Frontal cortex (tissue), 4 donors: ENCODE measurements at places on chromosomes 5 and 9.

- no peak for DNase-seq
These were observed 141.7 kb downstream of the WDR70 start for GRCh38 chr5:37520811-37521210.

DNA sequence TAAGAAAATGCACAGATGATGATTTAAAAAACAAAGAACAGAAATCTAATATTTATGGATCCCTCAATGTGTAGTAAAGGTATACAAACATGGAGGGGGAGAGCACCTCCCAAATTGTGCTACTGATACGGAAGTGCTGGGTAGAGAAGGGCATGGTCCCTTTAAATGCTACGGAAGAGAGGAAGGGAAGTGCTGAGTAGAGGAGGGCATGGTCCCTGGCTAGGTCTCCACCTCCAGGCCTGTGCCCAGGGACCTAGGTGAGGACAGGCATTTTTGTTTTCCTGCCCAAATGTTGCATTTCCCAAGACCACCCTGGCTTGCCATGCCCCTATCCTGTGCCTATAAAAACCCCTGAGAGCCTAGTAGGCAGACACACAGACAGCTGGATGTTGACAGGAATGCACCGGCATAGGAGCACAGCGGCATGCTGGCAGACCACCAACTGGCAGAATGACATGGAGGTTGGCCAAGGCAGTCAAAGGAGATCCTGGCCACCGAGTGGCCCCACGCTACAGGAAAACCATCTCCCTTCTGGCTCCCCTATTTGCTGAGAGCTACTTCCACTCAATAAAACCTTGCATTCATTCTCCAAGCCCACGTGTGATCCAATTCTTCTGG lies 62.1 kb upstream of the SPDL1 start:
- DNase-seq: no peak

DNA sequence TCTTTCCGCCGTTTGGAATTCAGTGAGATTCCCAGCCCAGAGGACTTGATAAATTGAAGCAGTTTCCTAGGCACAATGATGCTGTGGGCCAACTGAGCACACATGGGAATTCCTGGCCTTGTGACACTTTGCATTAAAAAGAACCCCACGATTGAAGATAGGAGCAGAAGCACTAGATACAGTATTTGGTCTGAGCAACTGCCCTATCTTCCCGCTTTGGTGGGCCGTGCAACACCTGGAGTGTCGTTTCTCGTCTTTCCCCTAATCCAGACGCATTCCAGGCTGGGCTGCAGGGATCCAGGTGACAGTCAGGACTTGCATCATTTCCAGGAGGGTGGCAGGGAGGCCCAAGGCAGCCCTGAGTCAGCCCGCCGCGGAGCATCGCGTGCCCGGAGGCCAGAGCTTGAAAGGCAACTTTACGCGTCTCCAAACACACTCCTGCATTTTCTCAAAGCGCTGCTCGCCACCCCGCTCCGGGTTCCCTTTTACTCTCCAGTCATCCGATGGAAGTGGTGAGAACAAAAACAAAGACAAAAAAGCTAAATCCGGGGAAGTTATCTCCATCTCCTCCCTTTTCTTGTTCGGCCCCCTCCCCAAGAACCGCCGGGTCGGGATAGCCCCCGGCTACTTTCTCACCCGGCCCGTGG lies 753 bp upstream of the STC2 start:
- DNase-seq: no peak

DNA sequence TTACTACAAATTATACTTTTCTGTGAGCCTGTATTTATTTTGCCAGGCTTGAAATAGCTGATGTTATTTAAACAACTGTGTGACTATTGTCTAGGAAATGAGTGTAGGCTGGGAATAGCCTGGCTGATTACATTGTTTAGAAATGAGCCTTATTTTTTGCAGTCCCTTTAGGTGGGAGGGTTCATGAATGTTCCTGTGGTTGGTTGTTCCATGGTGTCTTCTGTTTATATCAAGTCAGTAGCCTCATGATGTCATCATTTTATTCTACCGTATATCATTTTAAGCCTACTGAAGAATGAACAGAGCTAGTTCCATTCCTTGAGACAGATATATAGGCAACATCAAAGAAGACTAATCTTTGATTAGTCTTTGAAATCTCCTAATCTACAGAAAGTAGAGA lies 53.1 kb downstream of the MAP1B start:
- no peak for DNase-seq

GRCh38 chr5:165425594-165425993 lies 1920.2 kb downstream of the MAT2B start:
- no peak for DNase-seq

GRCh38 chr5:180817893-180818674 lies 15.5 kb upstream of the MGAT1 start:
- DNase-seq: no peak

- no peak for DNase-seq
These were observed 209.9 kb downstream of the ASTN2 start for GRCh38 chr9:117204971-117205370.

DNA sequence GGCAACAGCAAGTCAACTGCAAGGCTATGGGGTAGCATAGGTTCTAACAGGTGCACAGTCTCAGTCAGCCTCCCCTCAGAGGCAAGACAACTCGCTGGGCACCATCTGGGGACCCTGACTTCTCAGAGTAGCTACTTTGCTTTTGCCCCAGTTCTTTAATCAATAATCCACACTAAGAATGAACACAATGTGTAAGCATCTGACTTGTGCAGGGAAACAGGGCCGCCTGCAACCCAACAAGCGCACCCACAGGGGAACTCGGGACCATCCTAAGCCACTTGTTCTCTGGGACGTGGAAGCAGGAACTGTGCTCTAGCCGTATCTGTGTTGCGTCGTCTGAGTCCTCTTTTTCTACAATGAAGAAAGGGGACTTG lies 1.9 kb downstream of the MOB3B start:
- no peak for DNase-seq

- DNase-seq: no peak
These were observed 126.0 kb upstream of the TMEM161B start for GRCh38 chr5:88394536-88395175.

GRCh38 chr5:136984772-136985446 lies 514.2 kb downstream of the SPOCK1 start:
- no peak for DNase-seq

DNA sequence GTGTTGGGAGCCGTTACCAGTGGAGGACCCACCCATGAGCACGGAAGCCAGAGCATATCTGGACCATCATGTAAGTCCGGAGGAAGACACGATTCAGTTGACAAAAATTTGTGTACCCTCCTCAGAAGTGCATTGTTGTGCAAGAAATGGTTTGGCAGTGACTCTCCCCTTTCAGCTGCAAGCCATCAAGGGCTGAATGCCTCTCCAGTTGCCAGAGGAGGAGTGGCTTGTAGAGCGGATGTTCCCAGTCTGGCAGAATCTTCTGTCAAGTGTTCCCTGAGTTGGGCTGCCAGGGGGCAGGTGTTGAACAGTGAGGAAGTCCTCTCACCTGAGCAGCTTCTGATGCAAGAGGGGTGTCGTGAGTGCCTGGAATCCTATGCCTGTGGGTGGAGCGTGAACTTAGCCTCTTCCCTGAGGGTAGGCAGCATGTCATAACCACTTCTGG lies 27.6 kb upstream of the CDKN2AIPNL start:
- no peak for DNase-seq

- no peak for DNase-seq
These were observed 269.4 kb upstream of the PTGER4 start for GRCh38 chr5:40410231-40410861.

DNA sequence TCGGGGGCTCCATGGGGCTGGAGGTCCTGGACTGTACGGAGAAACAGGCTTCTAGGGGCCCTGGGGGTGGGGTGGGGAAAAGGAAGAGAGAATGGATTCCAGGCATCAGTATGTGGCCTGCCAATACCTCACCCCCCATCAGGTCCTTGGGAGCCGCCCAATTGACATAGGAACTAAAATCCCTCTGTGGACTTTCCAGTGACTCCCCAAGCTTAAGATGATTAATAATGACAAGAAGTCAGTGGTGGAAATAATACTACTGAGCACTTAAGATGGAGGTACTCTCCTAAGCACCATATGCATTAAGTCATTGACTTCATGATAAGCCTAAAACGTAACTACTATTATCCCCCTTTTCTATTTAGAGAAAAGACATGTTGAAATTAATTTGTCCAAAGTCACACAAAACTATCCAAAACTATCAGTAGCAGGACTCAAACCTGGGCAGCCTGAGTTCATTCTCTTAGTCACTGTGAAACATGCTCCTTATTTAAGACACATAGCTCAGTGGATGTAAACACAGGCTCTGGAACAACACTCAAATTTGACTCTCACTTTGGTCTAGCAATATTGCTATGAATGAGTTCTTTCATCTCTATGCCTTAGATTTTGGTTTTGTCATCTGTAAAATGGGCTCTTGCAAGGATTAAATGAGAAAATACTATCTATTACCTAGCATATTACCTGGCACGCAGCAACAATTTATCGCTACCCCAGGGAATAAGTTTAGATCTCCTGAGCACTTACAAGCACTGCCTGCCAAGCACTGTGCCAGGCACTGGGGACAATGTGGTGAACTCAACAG lies 9.5 kb downstream of the SPRY4 start:
- no peak for DNase-seq

DNA sequence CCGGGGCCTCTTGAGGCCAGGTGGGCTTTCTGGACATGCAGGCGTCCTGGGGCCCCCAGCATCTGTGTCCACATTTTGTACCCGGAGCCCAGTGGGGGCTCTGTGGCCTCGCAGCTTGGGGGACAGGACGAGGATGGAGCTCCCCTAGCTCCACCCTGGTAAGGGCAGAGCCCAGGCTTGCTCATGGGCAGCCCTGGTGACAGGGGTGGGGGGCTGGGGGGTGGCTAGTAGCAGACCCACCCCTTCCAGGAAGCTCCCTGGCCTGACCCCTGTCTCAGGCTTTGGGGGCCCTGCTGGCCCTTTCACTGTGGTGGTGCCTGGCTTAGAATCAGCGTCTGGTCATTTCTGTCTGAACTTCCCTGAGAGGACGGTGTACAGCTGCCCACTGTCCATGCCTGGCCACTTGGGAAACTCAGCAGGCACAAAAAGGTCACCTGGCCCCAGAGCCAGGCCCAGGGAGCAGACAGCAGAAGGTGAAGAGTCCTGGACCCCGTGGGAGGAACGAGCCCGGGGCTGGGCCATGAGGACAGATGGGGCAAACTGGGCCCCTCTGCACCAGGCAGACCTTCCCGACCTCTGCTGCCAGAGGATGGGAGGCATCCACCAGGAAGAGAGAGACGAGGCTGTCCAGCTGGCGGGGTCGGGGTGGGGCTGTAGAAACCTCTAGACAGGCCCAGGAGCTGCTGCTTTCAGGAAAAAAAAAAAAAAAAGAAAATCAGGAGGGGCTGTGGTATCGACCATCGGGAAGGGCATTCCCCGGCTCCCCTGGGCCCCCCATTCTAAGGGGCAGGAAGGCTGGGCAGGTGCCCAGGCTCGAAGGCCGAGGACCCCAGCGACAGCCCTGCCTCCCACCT lies 52.8 kb downstream of the EXD3 start:
- no peak for DNase-seq

DNA sequence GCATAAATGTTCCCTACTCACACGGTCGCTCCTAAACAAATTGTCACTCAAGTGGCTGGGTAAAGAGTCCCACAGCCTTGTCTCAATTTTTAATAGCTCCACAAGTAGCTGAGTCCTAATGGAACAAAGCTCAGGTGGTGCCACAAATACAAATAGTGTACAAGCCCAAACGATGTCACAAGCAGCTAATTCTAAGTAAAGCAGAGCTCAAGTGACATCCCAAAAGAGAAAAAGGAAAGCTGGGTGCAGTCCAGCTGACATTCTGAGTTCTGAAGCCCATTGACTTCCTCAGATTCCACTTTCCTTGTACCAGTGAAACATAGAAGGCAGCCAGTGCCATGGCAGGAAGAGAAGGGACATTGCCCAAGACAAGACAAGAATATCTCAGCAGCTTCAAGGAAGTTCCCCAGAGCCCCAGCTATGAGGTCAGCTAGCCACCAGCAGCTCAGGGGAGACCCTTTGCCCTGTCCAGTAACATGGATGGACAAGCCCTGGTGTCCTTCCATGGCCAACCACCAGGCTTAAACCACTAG lies 231.2 kb upstream of the SGCD start:
- DNase-seq: no peak

DNA sequence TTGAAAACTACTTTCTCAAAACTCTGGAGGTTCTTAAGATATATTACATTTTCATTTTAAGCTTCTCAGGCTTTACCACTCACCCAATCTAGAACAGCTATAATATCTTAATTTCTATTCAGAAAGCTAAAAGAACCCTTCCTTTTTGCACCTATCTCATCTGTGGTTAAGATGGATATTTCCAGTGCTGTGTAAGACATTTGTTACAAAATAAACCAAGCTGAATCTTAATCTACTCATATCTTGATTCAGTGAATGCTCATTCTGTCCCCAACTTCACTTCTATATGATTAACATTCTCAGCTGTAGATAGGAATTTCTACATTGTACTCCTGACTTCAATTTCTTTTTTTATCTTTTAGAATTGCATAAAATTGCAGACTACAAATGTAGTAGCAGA lies 15.0 kb downstream of the ABHD17B start:
- DNase-seq: no peak

DNA sequence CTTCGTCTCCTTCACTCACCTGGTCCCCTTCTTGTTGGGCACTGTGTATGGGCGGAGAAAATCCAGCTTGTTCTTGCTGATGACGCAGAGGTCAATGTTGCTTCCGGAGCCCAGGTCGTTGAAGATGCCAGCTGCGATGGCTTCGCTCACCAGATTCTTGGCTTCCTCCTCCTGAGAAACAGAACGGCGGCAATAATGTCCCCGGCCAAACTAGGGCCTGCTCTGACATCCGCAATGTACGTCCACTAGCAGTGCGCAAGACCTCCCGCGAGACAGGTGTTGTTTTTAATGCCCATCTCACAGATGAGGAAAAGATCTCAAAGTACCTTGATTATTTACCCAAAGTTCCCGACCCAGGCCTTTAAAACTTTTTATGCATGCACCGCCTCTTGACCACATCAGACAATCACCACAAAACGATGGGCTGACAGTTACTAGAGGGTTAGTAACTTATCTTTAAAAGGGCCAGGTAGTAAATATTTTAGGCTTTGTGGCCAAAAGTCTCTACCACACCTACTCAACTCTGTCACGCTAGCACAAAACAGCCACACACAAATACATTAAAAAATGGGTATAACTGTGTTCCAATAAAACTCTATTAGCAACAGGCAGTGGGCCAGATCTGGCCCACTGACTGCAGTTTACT lies 58.4 kb downstream of the PSMB7 start:
- no peak for DNase-seq

- no peak for DNase-seq
These were observed 358.5 kb downstream of the PTPRD start for GRCh38 chr9:10254338-10254737.

GRCh38 chr5:171152382-171152781 lies 156.7 kb upstream of the TLX3 start:
- no peak for DNase-seq

DNA sequence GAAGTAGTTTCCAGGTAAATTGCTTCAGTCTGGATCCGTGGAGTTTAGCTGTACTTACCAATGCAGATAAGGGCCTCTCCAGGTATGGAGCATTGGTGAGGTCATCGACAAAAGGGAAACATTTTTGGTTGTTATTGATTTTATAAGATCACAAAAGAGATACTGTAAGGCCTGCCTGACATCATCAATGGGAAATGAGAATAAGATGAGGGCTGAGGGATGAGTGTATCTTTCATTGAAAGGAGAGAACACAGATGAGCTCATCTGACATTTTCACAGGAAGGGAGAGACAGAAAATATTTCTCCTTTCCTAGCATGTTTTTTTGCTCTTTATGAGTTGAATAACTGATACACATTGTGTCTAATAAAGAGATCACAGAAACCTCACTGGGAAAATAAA lies 233.6 kb downstream of the SAXO1 start:
- no peak for DNase-seq
